Left cardiac atrium (tissue), 4 donors: ENCODE measurements at places on chromosomes 5 and 9. TPM values are rescaled to one million over a fixed set of nuclear protein-coding genes. Genes with fewer than 3 reads are reported as not detected.
A peak's percentile ranks its signal among the peaks of the same experiment; 100 is the strongest.

Gene SGTB
- total RNA-seq = 8.3 TPM

Gene BSPRY
- 1.6 TPM for total RNA-seq

Gene HCN1
- 8.0 TPM for total RNA-seq

Gene CNTLN
- 4.5 TPM for total RNA-seq

GRCh38 chr5:87151547-87151946 lies 116.1 kb upstream of the RASA1 start:
- DNase-seq = no peak

- DNase-seq = no peak
Observed at GRCh38 chr5:110361471-110361870, 365.0 kb downstream of the TMEM232 start.

- DNase-seq = peak; percentile 57
Observed at GRCh38 chr5:159877894-159878448, 38.3 kb upstream of the ADRA1B start.

DNA sequence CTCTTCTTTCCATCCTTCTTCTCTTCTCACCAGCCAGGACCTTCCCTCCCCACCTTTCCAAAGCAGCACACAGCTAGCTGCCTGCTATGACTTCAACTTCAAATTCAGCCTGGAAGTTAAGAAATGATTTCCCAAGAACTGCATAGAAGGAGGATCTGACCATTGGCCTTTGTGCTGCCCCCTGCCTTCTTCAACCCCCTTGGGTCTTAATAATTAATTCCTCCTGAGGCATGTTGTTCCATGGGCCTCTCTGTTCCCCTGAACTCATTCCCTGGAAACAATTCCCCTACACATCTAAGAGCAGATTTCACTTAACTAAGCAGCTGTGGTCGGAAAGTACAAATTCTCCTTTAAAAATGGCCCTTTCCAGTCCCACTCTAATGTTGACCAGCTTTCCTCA lies 62.4 kb downstream of the ADAMTS12 start:
- DNase-seq = no peak

GRCh38 chr5:125411744-125412560 lies 665.5 kb upstream of the ZNF608 start:
- DNase-seq = no peak

- no peak for DNase-seq
Observed at GRCh38 chr5:96904054-96904931, 28.0 kb downstream of the ERAP2 start.

DNA sequence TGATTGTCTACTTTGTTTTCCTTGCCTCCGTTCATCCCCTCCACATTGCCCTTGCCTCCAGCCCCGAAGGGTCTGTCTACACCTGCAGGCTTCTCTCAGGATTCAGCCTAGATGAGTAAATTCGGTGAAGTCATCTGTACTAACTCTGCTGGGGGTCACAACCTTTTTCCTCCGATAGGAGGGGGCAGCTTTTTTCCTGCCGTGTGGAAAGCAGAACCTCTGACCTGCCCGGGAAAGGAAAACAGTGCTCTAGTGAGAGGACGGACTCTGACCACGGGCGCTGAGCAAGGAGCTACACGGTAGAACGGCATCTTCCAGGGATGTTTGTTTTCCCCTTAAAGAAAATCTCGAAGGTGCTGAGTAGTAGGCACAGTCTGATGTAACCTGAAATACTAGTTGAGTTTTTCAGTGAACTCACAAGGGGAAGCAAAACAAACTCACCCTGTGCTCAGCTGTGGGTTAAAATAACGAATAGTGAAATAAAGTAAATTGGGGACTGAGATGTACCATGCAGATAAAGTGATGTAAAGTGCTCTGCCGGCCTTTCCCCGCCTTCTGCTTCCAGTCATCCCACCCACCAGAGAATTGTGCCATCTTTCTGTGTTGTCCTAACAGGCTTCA lies 281.8 kb downstream of the AOPEP start:
- DNase-seq = no peak

- DNase-seq = no peak
Observed at GRCh38 chr9:21873540-21874221, 71.2 kb downstream of the MTAP start.

DNA sequence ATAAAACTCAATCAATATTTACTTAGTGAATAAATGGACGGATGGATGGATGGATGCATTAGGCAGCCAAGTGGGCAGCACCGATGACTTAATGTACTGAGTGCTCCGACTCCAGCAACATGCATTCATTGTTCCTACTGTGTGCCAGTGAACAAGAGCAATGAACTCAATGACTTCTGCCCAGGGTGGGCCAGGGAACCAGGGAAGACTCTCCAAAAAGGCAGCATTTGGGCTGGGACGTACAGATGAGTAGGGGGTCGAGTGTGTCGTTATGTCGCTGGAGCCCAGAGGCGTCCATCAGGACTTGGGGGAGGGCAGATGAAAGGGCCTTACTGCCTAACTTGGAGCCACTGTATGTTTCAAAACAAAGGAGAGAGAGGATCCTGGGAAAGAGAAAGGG lies 126.4 kb downstream of the KCNIP1 start:
- no peak for DNase-seq

DNA sequence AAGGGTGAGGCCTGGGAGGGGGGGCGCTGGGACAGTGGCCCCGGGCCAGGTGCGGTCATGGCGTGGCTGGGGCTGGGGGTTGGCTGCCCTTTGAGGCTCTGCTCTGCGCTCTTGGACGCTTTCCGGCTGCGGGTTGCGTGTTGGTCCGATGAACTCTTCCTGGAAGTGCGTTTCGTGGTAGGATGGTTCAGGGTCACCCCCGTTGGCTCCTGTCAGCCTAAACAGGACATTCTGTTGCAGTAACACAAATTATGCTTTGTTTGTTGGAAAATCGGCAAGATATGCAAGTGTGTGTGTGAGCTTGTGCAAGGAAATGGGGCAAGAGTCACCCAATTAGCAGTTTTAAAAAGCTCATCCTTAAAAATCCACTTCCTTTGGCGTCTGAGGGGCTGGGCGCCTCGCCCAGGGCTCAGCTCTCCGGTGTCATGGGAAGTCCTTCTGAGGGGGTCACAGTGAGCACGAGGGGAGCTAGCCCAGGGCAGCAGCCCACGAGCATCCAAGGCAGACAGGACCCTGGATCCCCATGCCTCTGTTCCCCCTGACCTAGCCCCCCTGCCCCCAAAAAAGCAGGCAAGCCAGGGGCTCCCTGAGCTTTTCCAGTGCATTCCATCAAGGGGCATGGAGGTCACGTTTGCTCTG lies 22.2 kb upstream of the RNU6ATAC start:
- DNase-seq = peak; percentile 18
